ENCODE measurements at places on chromosomes 12 and 14. TPM values are rescaled to one million over a fixed set of nuclear protein-coding genes. Genes with fewer than 3 reads are reported as not detected.
A peak's percentile ranks its signal among the peaks of the same experiment; 100 is the strongest.

GRCh38 chr12:2198005-2198501, 145.3 kb downstream of the CACNA1C start:
- peak; percentile 64 for DNase-seq

GRCh38 chr12:40146800-40147797, 41.2 kb upstream of the SLC2A13 start:
- no peak for DNase-seq

DNA sequence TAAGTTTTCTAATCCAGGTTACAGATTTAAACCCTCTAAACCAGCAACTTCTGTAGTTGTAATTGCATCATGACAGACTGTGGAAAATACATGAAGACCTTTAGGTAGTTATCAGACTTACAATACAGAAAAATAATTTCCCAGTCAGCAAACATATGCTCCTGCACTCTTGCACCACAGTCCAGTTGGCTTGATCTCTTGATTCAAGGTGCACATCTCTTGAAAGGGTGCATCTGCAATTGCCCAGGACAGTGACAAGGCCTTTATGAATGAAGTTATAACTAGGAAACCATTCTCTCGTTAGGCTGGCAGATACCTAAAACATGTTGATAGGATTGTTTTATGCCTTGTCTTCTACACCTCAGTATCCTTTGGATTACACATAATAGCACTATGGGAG, 7.6 kb downstream of the PIWIL1 start:
- no peak for DNase-seq

DNA sequence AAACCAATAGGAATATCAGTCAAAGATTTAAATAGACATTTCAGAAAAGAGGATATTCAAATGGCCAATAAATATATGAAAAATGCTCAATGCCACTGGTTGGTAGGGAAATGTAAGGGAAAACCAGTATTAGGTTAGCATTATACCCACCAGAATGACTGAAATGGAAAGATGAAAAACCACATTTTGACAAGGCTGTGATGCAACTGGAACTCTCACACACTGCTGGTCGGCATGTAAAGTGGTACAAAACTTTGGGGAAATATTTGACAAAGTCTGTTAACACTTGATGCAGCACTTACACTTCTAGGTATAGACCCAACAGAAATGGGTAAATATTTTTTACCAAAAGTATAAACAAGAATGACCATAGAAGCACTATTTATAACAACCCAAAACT, 163.2 kb upstream of the C14orf180 start:
- DNase-seq, result no peak

DNA sequence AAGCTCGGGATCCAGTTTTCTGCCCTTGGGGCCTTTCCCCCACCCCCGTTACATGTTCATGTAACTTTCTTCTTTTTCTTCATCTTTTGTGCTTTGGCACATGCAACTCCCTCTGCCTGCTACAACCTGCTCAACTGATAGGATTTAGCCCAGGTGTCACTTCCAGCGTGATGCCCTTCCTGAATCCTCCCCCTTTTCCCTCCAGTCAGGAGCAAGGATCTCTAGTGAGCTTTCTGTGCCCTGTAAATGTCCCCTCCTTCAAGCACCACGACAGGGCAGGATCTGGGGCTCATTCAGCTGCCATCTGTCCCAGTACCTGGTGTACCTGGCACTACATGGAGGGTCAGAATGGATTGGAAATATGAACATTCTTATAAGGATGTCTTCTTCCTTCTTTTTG, 15.3 kb downstream of the PELI2 start:
- DNase-seq, result no peak

- DNase-seq, result no peak
These were observed 1731.5 kb upstream of the FLRT2 start for GRCh38 chr14:83798421-83798820.

GRCh38 chr12:10031321-10031720, 839 bp downstream of the CLEC9A start:
- DNase-seq, result peak; percentile 24

DNA sequence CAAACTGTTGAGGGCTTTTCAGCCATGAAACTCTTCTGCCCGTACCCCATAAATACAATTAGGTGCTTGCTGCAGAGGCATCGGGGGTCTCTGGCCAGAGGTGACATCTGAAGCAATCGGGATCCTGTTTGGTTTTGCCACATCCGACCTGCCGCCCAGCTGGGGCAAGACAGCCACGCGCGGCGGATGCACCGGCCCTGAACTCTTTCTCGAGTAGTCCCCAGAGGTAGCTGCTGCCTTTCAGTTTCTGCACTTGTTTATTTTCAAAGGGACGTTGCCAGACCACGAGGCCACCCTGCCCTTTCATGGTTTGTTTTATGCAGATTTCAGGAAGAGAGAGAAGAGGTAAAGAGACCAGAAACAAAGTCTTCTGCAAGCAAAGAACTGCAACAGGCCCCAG, 10.6 kb upstream of the MLXIP start:
- DNase-seq, result peak; percentile 89

DNA sequence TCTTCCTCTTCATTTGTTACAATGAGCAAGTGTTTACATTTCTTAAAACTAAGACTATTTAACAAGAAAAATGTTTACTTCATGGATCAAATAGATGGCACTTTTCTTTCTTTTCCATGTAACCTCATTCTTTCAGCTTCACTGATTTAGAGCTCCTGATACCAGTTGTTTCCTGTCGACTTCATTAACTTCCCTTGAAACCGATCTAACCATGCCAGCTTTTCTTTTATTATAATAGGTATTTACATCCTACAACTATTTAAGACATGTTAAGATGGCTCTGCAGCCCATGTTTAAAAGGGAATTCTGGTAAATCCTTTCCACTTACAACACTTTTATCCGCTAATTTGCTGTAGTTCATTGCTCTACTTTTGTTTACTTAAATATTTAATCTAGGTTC, 107.3 kb upstream of the DCN start:
- DNase-seq, result no peak

DNA sequence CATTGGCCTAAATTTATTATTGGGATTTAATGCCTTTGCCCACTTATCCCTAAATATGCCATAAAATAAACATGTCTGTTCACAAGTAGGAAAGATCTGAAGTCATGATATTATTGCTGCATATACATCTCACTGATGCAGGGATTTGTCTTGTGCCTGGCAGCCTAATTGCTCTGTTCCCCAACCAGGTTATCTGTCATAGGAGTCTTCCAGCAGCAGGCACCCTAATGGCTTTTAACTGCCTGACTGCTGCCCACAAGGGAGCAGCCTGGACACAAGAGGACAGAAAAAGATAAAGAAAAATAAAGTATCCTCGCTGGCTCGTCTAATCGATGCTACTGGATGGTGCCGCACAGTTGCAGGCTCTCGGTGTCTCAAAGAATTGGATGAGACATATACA, 337.6 kb upstream of the FAR2 start:
- DNase-seq, result no peak

- no peak for DNase-seq
These were observed 265.5 kb upstream of the PRKD1 start for GRCh38 chr14:30193101-30193500.

GRCh38 chr14:95134304-95134933, 22.9 kb downstream of the DICER1 start:
- DNase-seq, result peak; percentile 76

GRCh38 chr12:67649570-67650387, 1.2 kb downstream of the DYRK2 start:
- DNase-seq, result no peak

DNA sequence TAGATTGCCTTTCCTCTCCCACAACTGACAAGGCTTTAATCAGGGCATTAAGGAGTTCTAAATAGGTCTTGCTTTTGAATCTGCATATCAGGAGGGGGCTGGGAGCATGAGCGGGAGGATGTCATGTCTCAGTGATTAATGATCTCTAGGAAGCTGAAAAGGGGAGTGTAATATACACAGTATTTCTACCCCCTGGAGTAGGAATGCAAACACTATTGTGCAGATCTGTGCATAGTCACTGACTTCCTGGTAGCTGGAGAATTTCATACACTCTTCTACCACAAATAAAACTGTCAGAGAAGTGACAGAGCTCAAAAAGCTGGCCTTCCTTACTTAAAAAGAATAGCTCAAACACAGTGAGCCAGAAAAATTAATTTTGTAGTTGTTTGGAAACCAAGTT, 65.8 kb downstream of the RIC8B start:
- DNase-seq, result peak; percentile 64

DNA sequence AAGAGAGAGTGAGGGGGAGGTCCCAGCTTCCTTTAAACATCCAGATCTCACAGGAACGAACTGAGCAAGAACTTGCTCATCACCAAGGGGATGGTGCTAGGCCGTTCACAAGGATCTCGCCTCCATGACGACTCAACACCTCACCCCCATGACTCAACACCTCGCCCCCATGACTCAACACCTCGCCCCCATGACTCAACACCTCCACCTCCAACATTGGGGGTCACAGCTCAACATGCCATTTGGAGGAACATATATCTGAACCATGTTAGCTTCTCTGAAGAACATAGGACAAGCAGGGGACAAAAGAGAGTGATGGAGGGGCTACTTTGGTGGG, 66.0 kb upstream of the LHX5 start:
- no peak for DNase-seq

The INHBE gene
- 0.90 TPM for total RNA-seq

The EFCAB11 gene
- total RNA-seq, result 2.2 TPM

The LAG3 gene
- not detected for total RNA-seq

The CRACR2A gene
- 0.54 TPM for total RNA-seq

The OTX2 gene
- total RNA-seq, result not detected

The TEX52 gene
- not detected for total RNA-seq

The TPPP2 gene
- total RNA-seq, result not detected

The P2RX2 gene
- not detected for total RNA-seq
